NCI-H82 (cell line): ENCODE measurements at places on chromosomes 5 and 9.

DNA sequence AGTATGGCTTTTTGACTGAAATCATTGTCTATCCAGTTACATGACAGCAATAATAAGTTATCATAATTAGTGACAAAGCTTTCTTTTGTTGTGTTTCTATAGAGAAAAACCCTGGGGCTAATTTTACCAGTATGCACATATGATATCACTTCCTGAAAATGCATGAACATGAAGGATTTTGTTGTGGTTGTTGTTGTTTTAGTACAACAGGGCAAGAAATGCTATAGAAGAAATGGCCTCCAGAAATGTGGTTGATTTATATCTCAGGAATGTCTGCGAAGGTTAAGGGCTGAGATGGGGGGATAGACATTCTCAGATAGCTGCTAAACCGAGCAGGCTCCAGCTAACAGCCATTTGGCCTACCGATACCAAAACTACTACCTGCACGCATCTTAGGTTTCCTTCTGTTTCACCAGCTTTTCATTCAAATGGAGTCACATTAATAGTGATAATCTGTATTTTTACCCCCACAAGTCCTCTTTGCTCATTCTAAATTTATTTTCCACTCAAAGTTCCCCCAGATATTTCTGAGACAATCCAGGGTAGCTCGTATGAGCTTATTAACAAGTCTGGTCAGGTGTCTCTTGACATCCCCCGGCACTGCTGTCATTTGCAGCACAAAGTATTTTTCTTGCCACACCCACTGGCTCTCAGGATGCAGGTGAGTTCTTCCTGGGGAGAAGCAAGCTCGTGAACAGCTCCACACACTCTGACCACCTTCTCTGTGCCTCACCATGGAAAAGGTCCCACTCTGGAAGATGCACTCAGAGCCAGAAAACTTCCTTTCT, 232.4 kb upstream of the GAS1 start:
- no peak for DNase-seq

DNA sequence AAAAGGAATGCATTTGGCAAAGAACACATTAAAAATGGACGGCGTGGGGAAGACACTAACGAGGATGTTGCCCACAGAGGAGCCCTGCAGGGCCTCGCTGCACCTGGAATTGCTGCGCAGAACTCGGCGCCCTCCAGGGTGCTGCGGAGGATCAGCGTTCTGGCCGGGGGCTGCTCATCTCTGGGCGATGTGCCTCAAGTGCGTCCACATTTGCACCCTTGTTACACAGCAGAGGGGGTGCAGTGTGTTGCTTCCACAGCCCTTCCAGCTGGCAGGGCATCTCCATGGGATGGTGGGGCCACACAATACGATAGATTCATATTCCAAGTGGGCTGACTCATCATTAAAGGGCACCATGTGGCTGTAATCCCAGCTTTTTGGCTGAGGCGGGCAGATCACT, 63.1 kb downstream of the AK8 start:
- DNase-seq: no peak

- DNase-seq: no peak
Observed at GRCh38 chr5:40227366-40227765, 452.3 kb upstream of the PTGER4 start.

DNA sequence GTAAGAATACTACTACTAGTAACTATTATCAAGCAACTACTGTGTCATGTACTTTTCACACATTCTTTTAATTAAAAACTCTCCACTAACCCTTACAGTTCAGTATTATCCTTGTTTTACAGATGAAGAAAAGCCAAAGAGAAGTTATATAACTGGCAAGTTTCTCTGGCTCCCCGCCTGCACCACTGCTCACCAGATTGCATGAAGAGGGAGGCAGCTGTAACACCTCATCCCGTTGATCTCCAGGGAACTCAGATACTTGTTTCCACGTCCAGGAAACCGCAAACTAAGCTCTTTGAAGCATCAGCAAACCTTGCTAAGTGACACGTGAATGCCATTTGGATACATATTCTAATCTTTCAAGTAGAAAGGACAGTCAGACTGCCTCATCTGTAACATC, 70.3 kb downstream of the RIGI start:
- DNase-seq: no peak
